ENCODE measurements at places on chromosomes 2 and 18.

- no peak overlapping the region for H3K27ac ChIP-seq
- no peak for DNase-seq
- no peaks in the 10 kb centered on the region for H3K36me3 ChIP-seq
- H3K4me3 ChIP-seq, result no peak overlapping the region
- H3K4me1 ChIP-seq, result peaks cover 6% of the 10 kb centered on the region
These were observed 8.9 kb downstream of the ASPRV1 start for GRCh38 chr2:69952336-69953115.

GRCh38 chr2:126645211-126645618 lies 10.7 kb upstream of the GYPC start:
- no peaks in the 10 kb centered on the region for H3K4me1 ChIP-seq
- no peaks in the 10 kb centered on the region for H3K27me3 ChIP-seq
- H3K36me3 ChIP-seq, result no peaks in the 10 kb centered on the region
- H3K27ac ChIP-seq, result no peak overlapping the region

- no peak for DNase-seq
- H3K36me3 ChIP-seq, result no peaks in the 10 kb centered on the region
- H3K4me3 ChIP-seq, result no peak overlapping the region
- H3K27ac ChIP-seq, result no peak overlapping the region
- no peaks in the 10 kb centered on the region for H3K4me1 ChIP-seq
These were observed 43.0 kb downstream of the TNFRSF11A start for GRCh38 chr18:62368100-62368499.

GRCh38 chr2:42568401-42569115 lies at the start of gene MTA3:
MTA3 (plus strand) TSS chr2:42568632; CDS start chr2:42568746, 114 bp downstream.
- H3K27me3 ChIP-seq, result no peaks in the 10 kb centered on the region
- peak within 1 kb of the TSS; percentile 77 for H3K4me3 ChIP-seq
- H3K36me3 ChIP-seq, result peaks cover 9% of the 10 kb centered on the region
- H3K27ac ChIP-seq, result peak within 1 kb of the TSS; percentile 97

DNA sequence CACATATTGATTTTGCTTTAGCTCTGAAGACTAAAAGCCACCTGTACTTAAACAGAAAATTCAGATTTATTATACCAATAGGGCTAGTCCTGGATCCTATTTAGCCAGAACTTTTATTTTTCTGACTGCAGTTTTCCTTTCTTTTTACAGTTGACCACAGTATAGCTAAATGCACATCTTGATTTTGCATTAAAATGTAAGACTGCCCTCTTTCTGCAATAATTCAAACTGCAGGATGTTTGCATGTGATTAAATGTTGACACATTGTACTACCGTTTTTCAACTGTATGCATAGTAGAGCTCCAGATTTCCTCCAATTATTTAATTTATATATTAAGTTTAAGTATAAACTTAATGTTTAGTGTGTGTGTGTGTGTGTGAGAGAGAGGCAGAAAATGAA lies 1262.9 kb downstream of the SUCLG1 start:
- no peaks in the 10 kb centered on the region for H3K4me1 ChIP-seq
- DNase-seq, result no peak
- no peak overlapping the region for H3K4me3 ChIP-seq
- no peaks in the 10 kb centered on the region for H3K36me3 ChIP-seq
- H3K27ac ChIP-seq, result no peak overlapping the region

DNA sequence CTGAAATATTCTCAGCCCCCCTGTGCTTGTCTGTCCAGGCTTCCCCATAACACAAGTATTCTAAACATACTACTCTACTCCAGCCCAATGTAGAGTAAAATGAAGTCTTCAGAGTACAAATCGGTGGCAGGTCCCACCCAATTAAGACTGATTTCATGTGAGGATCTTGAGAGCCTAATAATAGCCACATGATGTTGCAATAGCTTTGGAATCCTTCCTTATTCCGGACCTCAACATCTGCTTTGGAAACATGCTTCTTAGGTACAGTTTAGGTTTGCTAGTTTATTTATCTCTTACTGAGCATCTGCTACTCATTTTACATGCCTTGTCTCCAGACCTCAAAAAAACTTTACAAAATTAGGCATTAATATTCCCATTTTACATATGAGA lies 207.3 kb upstream of the RAB6C start:
- H3K27ac ChIP-seq, result no peak overlapping the region
- no peaks in the 10 kb centered on the region for H3K27me3 ChIP-seq
- H3K4me3 ChIP-seq, result no peak overlapping the region
- H3K4me1 ChIP-seq, result no peaks in the 10 kb centered on the region

GRCh38 chr2:224563537-224563936 lies 21.6 kb downstream of the CUL3 start:
- H3K4me3 ChIP-seq, result no peak overlapping the region
- no peak for DNase-seq
- H3K4me1 ChIP-seq, result no peaks in the 10 kb centered on the region

DNA sequence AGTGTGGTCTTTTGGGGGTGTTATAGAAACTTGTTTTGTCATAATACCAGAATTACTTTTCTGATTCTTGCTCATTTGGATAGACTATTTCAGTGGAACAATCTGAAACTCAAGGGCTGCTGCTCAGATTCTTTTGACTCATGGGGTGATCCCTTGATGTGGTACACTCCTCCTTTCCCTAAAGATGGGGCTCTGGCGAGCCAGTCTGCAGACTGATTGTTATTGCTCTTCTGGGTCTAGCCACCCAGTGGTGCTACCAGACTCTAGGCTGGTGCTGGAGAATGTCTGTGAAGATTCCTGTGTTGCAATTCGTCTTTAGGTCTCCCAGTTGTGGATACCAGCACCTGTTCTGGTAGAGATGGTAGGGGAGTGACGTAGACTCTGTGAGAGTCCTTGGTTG lies 4.2 kb upstream of the MARS2 start:
- no peak for DNase-seq
- H3K4me1 ChIP-seq, result no peaks in the 10 kb centered on the region
- H3K27me3 ChIP-seq, result no peaks in the 10 kb centered on the region

- no peaks in the 10 kb centered on the region for H3K27me3 ChIP-seq
- H3K36me3 ChIP-seq, result peaks cover 46% of the 10 kb centered on the region
- H3K4me1 ChIP-seq, result peaks cover 6% of the 10 kb centered on the region
These were observed 449 bp upstream of the ATRAID start for GRCh38 chr2:27211241-27211942.

- H3K27me3 ChIP-seq, result no peaks in the 10 kb centered on the region
- H3K4me1 ChIP-seq, result no peaks in the 10 kb centered on the region
- no peaks in the 10 kb centered on the region for H3K36me3 ChIP-seq
- no peak overlapping the region for H3K4me3 ChIP-seq
- DNase-seq, result no peak
These were observed 44.7 kb downstream of the RAPH1 start for GRCh38 chr2:203490391-203490790.

- H3K36me3 ChIP-seq, result no peaks in the 10 kb centered on the region
- H3K4me3 ChIP-seq, result no peak overlapping the region
These were observed 272.2 kb downstream of the C1D start for GRCh38 chr2:67790622-67791021.

DNA sequence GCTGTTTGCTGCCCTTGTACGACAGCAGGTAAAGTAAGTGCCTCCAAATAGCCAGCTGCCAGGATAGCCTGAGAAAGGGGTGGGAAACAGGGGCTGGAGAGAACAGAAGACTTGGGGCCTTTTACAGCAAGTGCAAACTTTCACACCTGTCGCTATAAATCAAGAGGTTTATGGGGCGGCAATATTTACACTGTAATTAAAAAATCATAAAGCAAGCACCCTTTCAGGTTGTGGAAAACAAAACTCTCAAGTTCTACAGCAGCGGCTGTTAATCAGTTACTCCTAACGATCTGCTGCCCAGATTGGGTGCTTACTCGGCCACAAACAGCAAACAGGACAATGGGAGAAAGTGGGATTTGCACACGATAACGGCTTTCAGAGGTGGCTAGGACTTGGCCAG lies 359.5 kb upstream of the ETAA1 start:
- no peak for DNase-seq
- no peak overlapping the region for H3K27ac ChIP-seq
- no peaks in the 10 kb centered on the region for H3K36me3 ChIP-seq
- no peak overlapping the region for H3K4me3 ChIP-seq
- H3K4me1 ChIP-seq, result no peaks in the 10 kb centered on the region
- H3K27me3 ChIP-seq, result no peaks in the 10 kb centered on the region

- no peak overlapping the region for H3K27ac ChIP-seq
- H3K36me3 ChIP-seq, result no peaks in the 10 kb centered on the region
- no peaks in the 10 kb centered on the region for H3K4me1 ChIP-seq
- DNase-seq, result no peak
- no peak overlapping the region for H3K4me3 ChIP-seq
- H3K27me3 ChIP-seq, result no peaks in the 10 kb centered on the region
These were observed 41.1 kb upstream of the NAB1 start for GRCh38 chr2:190607657-190608357.

DNA sequence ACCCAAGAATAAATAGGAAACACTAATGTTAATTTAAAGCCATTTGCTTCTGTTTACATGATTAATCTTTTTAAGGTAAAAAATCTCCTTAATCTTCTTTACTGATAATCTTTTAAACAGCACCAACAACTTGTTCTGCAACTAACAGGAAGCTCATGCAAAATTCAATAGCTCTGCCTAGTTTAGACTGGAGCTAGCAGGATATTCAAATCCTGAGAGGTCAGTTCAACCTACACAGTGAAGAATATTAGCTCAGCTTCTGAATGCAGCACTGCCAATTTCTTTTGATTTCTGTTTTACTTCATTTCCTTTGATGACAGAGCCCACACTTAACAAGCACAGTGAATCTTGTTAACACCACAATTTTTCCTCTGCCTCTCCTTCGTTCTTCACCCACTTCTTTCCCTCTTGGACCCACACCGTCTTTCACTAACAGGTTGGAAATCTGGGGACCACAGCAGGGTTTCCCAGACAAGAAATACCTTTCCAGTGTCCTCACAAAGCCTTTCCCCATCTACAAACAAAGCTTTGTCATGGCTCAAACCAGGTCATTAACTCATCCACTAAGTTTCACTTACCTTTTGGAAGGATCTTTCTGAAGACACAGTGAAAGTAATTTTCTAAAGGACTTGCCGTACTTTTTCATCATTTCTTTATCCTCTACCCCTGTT lies 109.8 kb downstream of the STK39 start:
- H3K4me3 ChIP-seq, result no peak overlapping the region
- no peaks in the 10 kb centered on the region for H3K27me3 ChIP-seq
- no peak for DNase-seq
- peaks cover 23% of the 10 kb centered on the region for H3K36me3 ChIP-seq
- no peaks in the 10 kb centered on the region for H3K4me1 ChIP-seq

DNA sequence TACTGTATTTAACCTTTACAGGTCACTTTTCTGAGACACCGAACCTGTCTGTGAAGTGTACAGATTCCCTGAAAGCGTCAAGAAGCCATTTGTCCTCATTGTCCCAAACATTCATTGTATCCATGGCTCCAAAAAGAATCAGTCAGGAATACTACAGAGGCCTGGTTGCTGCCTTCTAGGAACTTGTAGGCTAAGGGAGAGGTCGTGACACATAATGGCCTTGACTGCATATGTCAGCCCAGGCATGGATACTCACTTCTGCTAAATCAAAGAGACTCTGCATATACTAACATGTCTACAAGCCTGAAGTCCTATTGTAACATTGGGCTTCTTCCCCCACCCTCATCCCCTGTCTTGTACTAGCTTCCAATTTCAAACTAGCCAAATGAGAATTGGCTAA lies 40.2 kb downstream of the ONECUT2 start:
- no peaks in the 10 kb centered on the region for H3K36me3 ChIP-seq
- no peak overlapping the region for H3K4me3 ChIP-seq
- no peak for DNase-seq
- no peaks in the 10 kb centered on the region for H3K4me1 ChIP-seq

DNA sequence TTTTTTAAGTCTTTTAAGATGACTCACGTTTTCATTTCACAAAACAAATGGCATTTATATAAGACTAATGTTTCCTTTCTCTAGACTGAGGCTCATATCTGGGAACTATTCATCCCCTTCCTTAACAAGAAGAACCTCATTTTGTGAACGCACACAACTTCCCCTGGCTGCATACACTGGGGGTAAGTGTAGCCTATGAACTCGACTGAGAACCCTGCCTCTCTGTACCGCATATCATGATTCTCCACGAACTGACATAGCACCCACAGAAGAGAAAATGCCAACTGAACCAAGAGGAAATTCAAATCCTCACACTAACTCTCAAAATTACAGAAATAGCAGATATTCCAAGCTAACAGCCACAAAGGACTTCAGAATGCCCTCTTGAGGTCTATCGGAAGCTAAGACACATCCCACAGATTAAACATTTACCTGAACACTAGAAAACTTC lies 236.7 kb downstream of the TCF4 start:
- no peaks in the 10 kb centered on the region for H3K36me3 ChIP-seq
- no peak overlapping the region for H3K27ac ChIP-seq
- DNase-seq, result no peak
- no peak overlapping the region for H3K4me3 ChIP-seq

GRCh38 chr2:152176113-152176714 lies 651 bp upstream of the STAM2 start:
- DNase-seq, result no peak
- no peaks in the 10 kb centered on the region for H3K36me3 ChIP-seq
- H3K4me3 ChIP-seq, result peak overlapping the region; percentile 100
- peak overlapping the region; percentile 79 for H3K27ac ChIP-seq
- peaks cover 3% of the 10 kb centered on the region for H3K4me1 ChIP-seq
- no peaks in the 10 kb centered on the region for H3K27me3 ChIP-seq

DNA sequence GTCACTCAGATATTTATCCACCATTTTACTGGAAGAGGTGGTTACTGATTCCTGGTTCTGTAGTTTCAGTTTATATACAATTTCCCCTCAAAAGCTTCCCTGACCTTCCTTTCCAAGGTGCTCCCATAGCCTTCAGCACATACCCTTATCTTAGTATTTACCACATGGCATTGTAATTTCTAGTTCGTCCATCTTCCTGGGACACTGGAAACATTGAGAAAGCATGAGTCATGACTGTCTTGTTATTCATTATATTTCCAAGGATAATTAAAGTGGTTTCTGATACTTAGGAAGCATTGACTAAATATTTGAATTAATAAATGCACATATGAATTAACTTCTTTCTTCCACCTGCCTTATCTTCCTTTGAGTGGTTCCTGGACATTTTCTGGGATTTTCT lies 203.8 kb downstream of the ETAA1 start:
- no peak overlapping the region for H3K4me3 ChIP-seq
- H3K36me3 ChIP-seq, result no peaks in the 10 kb centered on the region
- DNase-seq, result no peak
- no peak overlapping the region for H3K27ac ChIP-seq
- no peaks in the 10 kb centered on the region for H3K27me3 ChIP-seq

- peaks cover 15% of the 10 kb centered on the region for H3K36me3 ChIP-seq
- H3K27ac ChIP-seq, result peak overlapping the region; percentile 98
- H3K4me1 ChIP-seq, result peaks cover 29% of the 10 kb centered on the region
- H3K27me3 ChIP-seq, result peaks cover 83% of the 10 kb centered on the region
- peak overlapping the region; percentile 95 for H3K4me3 ChIP-seq
These were observed 528 bp upstream of the PCGF1 start for GRCh38 chr2:74507926-74508520.

- DNase-seq, result no peak
- no peak overlapping the region for H3K27ac ChIP-seq
- peak overlapping the region; percentile 33 for H3K4me3 ChIP-seq
- peaks cover 84% of the 10 kb centered on the region for H3K27me3 ChIP-seq
These were observed 990 bp upstream of the GDF7 start for GRCh38 chr2:20666005-20666303.

GRCh38 chr2:188751816-188752215 lies 222.4 kb upstream of the COL3A1 start:
- DNase-seq, result no peak
- no peak overlapping the region for H3K27ac ChIP-seq
- no peaks in the 10 kb centered on the region for H3K27me3 ChIP-seq

- H3K27ac ChIP-seq, result no peak overlapping the region
- H3K4me3 ChIP-seq, result no peak overlapping the region
- no peaks in the 10 kb centered on the region for H3K4me1 ChIP-seq
- no peak for DNase-seq
- no peaks in the 10 kb centered on the region for H3K36me3 ChIP-seq
These were observed 248.9 kb downstream of the TCF4 start for GRCh38 chr18:55338978-55339650.

Data from thymus (tissue), 14 donors.